ENCODE measurements at places on chromosomes 2 and 18.

DNA sequence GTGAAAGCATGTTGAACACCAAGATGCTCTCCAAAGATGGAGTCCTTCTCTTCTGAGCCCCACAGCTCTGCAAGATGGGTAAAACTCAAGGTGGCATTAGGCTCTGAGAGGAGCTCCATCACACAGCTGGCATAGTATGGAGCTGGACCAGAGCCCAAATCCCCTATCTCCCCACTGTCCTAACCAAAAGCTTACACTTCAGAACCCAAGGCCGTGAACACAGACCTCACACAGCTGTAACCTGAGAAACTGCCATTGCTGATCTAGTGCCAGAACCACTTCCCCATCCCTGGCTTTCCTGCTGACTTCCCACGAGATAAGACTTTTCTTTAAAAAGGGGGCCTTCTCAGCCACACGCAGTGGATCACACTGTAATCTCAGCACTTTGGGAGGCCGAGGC, 25.0 kb downstream of the TTC32 start:
- DNase-seq = no peak

- peak; percentile 15 for DNase-seq
Observed at GRCh38 chr18:41969881-41970280, 14.8 kb downstream of the PIK3C3 start.

DNA sequence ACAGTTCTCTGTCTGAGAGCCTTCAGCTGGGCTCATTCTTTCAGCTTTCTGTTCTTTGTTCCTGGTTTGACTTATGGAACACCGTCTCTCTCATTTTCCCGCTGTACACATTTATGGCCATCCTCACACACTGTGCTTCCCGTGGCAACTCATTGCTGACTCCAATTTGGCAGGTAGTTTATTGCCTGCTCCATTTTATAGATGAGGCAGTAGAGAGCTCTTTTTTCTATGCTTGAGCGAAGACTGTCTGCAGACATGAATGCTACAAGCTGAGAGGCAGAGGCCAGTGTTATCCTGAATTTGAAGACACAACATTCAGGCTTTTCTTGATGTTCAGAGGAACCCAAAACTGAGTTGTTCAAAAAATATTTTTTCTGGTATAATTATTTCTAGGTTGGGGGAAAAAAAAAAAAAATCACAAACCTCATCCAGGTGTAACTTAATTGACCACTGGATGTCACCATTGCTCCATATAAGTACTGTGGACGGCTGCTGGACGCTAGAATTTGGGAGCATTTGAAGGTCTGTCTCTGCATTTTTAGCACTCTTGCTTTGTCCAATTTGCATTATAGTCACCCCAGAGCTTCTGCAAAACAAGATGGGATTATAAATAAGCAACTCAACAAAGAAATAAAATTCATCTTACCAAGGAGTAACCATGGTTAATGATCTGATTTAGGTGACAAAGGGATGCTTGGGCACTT, 83.5 kb downstream of the HRH4 start:
- DNase-seq = peak; percentile 17

- DNase-seq = no peak
Observed at GRCh38 chr2:229088966-229089700, 182.0 kb downstream of the PID1 start.

DNA sequence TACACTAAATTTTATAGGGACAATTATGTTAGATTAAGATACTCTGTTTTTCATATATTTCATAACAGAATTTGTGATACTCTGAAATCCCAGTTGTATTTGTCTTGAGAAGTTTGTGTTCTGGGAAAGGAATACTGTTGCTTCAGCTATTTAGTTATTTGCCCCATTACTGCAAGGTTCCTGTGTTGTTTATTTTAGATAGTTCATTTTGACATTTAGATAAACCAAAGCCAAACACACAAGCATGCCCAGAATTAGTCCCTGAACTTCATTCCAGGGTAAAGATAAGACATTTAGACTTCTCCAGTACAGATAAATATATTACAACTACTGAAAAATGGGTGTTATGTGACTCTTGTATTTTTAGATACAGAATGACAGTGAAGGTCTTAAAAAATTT, 74.7 kb downstream of the BMPR2 start:
- DNase-seq = no peak

DNA sequence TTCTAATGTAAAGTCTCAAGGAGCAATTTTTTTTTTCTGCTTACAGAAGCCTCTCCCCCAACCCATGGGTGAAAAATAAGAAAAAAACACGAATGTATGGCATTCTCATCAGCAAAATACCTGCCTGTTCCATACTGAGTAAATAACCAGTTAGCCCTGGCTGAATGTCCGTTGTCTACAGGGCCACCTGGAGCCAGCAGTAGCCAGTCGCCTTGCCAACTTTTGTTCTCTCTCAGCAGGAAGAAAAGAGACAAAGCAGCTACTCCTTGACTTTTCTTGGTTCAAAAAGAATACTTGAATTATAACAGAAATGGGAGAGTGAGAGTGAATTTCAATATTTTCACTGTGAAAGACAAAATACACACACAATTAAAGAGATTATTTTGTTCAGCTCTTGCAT, 532.9 kb upstream of the CRIM1 start:
- DNase-seq = no peak

- DNase-seq = no peak
Observed at GRCh38 chr2:43238813-43239212, 12.4 kb upstream of the ZFP36L2 start.

DNA sequence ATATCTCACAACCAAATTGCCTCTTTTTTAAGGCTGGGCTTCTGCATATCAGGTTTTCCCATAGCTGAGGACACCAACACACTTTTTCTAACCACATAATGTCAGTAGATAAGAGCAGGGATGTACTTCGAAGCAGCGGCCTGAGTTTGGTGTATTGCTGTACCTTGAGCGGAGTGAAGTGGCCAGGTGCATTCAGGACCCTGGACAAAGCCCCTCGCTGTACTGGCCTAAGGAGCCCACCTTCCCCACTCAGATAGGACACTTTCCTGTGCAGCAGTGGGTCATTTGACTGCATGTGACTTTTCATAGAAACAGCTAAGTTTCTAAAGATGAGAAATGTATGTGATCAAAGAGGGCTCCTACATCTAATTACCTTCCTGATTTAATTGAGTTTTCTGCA, 212.5 kb downstream of the GBX2 start:
- DNase-seq = no peak

GRCh38 chr18:38751898-38752297, 1186.3 kb upstream of the CELF4 start:
- no peak for DNase-seq

- DNase-seq = no peak
Observed at GRCh38 chr18:7062236-7062635, 55.4 kb downstream of the LAMA1 start.

GRCh38 chr2:119290859-119291587, 67.4 kb downstream of the STEAP3 start:
- DNase-seq = no peak

DNA sequence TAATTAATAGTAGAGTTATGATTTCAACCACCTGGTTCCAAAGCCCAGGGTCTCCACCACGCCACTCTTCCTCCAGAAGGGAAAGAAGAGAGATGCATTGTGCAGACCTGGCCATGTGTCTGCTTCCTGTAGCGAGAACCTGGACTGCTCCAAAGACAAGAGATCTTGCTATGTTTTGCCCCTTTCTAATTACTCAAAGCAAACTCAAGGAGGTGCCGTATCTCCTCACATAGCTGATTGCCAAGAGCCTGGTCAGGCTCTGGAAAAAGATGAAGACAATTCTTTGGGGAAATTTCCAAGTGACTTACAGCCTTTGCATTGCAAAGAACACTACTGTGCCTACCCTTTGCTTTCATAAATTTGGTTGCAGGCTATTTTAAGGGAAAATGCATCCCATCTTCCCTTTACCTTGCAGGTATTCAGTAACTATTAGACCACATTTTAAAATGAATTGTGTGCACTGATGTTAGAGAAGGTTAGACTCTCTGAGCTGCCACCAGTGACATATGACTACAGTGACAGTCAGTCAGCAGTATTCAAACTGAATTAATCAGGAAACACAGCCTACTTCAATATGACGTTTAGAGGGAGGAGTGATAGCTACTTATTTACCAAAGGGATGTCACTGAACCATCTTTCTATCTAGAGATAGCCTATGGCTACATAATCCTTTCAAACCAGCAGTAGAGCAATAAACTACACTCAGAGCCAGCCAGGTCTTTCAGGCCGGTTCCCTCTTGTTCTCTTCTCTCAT, 842.1 kb upstream of the FANCL start:
- DNase-seq = no peak

DNA sequence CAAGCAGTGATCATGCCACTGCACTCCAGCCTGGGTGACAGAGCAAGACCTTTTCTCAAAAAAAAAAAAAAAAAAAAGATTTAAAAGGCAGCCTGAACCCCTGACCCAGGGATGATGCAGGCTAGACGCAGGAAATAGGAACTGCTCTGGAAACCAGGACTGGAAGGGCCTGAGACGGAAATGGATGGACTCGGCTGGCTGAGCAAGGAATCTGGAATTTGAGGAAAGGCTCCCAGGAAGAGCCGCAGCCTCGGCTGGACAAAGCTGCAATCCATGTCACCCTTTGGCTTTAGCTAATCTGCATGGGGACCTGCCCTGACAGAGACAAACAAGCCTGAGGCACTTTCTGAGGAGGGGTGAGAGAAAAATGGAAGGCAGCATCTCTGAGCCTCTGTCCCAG, 55.0 kb upstream of the DAPL1 start:
- DNase-seq = no peak

DNA sequence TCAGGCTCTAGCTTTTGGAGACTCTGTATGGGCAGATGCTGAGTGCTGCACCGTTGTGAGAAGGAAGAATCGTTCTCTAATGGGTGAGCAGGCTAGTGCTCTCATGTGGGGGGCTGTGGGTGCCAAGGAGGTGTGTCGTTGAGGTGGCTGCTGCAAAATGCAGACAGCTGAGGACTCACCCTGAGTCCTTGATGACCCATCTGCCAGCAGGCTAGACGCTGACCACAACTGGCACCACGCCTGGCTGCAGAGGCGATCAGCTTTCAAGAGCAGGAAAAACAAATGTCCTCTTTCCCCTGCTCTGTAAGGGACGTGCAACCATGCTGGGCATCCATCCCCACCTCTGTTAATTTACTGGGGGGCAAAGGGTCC, 48.2 kb downstream of the HAUS1 start:
- DNase-seq = peak; percentile 91

GRCh38 chr2:85251070-85251616, 76.6 kb downstream of the TGOLN2 start:
- no peak for DNase-seq

DNA sequence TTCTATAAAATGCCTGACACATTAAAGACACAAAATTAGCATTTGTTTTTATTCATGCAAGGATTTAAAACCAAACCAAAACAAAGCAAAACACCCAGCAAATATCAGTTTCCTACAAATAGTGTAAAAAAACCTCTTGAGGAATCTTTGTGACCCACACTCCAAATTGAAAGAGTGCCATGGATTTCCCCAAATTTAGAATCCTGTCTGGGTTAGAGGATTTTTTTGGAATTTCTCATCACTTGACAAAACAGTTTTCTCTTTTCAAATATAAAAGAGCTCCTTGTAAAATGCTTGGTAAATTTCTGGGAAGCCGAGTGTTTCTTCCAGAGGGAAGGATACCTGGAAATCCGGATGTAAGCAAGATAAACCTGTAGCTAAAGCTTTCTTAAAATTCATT, 1.7 kb upstream of the FN1 start:
- DNase-seq = peak; percentile 30

DNA sequence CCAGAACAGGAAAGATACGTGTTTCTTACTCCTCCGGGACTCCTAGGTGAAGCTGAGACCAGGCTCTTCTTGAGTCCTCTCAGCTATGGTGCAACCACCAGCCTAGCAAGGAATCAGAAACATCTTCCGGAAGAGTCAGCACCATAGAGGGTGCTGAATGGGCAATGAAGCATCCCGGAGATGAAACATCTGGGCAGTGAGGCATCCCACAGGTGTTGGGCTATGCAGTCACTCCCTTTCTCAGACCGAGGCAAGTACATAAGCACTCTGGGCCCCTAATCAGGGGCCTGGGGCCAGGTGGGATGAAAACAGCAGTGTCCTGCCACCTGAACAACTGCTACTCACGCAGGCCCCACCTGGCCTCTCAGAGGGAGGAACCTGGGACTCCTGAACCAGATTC, 1.4 kb upstream of the CAPN10 start:
- no peak for DNase-seq

- no peak for DNase-seq
Observed at GRCh38 chr2:231161252-231161839, 36.5 kb upstream of the HTR2B start.

- DNase-seq = no peak
Observed at GRCh38 chr2:71517851-71518250, 64.5 kb downstream of the DYSF start.

- DNase-seq = peak; percentile 95
Observed at GRCh38 chr2:71452565-71452964, 796 bp upstream of the DYSF start.

- peak; percentile 44 for DNase-seq
Observed at GRCh38 chr2:149055751-149056150, 17.3 kb downstream of the LYPD6B start.

GRCh38 chr2:116754381-116755101, 1060.0 kb upstream of the DDX18 start:
- no peak for DNase-seq

DNA sequence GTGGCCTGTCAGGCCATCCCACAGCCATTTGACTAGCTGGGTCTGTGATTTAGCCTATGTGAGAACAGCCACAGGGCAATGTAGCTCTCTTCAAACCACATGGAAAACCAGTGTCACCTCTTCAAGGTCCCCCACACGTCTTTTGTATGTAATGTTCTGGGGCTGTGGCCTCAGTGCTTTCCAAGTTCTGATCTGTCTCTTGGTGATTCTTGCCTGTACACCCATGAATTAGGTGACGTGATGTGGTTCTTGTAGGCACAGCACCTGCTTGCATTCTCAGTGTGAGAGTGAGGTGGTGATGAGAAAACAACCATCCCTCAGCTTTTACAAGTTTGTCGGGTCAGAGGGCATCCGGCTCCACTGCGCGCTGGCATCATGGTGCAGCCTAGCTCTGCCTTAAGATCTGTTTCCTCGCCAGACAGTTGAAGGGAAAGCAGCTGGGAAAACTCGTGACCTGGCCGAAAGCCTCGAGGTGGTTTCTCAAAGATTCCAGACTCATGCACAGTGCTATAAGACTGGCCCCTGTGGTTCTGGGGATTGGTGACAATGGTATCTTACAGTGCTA, 125.8 kb downstream of the TANC1 start:
- peak; percentile 97 for DNase-seq

DNA sequence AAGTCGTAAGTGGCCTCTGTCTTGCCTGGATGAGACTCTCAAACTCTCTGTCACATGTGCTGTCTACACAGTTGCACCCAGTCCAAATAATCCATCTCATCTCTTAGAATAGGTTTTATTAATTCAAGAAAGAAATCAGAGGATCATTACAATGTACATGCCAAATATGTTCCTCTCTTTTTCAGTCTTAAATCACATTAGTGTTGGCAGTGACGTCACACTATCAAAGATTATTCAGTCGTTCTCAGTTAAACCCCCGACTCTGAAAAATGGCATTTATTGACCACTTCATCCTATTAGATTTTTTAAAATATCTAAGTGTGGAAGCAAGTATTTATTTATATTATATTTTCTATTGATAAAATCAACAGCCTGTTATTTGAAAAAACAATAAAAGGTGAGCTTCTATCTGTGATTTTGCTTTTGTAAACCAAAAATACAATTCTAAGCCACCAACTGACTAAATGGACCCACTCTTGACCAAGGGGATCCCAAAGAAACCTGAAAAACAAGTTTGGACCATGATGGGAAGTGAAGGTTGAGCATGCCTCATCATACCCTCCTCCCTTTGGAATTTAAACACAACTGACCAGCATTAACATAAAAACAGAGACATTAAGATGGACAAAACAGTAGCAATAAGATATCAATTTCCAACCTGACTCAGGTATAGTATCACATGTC, 1894.4 kb upstream of the LRRTM1 start:
- no peak for DNase-seq

All from LHCN-M2 (cell line).